ENCODE measurements at places on chromosomes 11 and 22. TPM values are rescaled to one million over a fixed set of nuclear protein-coding genes. Genes with fewer than 3 reads are reported as not detected.

- H3K4me1 ChIP-seq = no peaks in the 10 kb centered on the region
- no peaks in the 10 kb centered on the region for H3K27me3 ChIP-seq
- H3K27ac ChIP-seq = no peak overlapping the region
- no peak for DNase-seq
- peaks cover 18% of the 10 kb centered on the region for H3K36me3 ChIP-seq
These were observed 53.9 kb downstream of the USP47 start for GRCh38 chr11:11895672-11896071.

DNA sequence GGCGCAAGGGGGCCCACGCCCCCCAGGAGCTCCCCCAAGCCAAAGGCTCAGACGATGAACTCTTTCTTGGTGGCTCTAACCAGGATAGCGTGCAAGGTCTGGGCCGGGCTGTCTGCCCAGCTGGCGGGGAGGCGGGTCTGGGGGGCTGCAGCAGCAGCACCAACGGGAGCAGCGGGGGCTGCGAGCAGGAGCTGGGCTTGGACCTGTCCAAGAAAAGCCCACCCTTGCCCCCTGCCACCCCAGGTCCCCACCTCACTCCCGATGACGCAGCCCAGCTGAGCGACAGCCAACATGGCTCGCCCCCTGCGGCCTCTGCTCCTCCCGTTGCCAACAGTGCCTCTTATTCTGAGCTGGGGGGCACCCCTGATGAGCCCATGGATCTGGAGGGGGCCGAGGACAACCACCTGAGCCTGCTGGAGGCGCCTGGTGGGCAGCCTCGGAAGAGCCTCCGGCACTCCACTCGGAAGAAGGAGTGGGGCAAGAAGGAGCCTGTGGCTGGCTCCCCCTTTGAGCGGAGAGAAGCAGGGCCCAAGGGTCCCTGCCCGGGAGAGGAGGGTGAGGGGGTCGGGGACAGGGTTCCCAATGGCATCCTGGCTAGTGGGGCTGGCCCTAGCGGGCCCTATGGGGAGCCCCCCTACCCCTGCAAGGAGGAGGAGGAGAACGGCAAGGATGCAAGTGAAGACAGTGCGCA, 21.6 kb upstream of the TMEM191C start:
- H3K4me3 ChIP-seq = no peak overlapping the region
- H3K36me3 ChIP-seq = peaks cover 46% of the 10 kb centered on the region
- H3K4me1 ChIP-seq = no peaks in the 10 kb centered on the region
- no peaks in the 10 kb centered on the region for H3K27me3 ChIP-seq
- H3K27ac ChIP-seq = no peak overlapping the region
- DNase-seq = peak; percentile 30

GRCh38 chr11:73275381-73275750, 3.2 kb downstream of the P2RY6 start:
- DNase-seq = no peak
- no peak overlapping the region for H3K27ac ChIP-seq
- no peak overlapping the region for H3K4me3 ChIP-seq
- H3K27me3 ChIP-seq = no peaks in the 10 kb centered on the region
- H3K4me1 ChIP-seq = no peaks in the 10 kb centered on the region

DNA sequence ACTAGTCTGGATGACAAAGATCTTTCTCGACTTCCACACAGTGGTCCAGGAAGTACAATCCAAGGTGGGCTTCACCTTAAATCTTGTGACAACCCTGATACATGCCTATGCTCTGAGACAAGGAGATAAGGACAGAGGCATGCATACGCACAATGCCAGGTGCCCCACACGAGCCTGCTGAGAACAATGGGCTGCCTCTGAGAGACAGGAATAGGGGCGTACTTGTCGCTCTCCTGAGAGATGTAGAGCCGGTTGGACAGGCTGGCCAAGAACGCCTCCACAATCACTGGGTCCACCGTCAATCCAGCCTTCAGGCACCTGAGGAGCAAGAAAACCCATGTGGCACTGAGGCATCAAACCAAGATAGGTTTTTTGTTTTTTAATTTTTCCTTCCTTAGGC, 25.5 kb downstream of the SERPIND1 start:
- DNase-seq = no peak
- peaks cover 81% of the 10 kb centered on the region for H3K36me3 ChIP-seq
- H3K27me3 ChIP-seq = no peaks in the 10 kb centered on the region
- no peak overlapping the region for H3K27ac ChIP-seq
- H3K4me1 ChIP-seq = no peaks in the 10 kb centered on the region
- no peak overlapping the region for H3K4me3 ChIP-seq

- H3K4me3 ChIP-seq = no peak overlapping the region
- no peak overlapping the region for H3K27ac ChIP-seq
- H3K27me3 ChIP-seq = no peaks in the 10 kb centered on the region
- no peaks in the 10 kb centered on the region for H3K4me1 ChIP-seq
- H3K36me3 ChIP-seq = no peaks in the 10 kb centered on the region
These were observed 127.4 kb upstream of the CADM1 start for GRCh38 chr11:115631609-115632008.

- H3K27me3 ChIP-seq = no peaks in the 10 kb centered on the region
- no peaks in the 10 kb centered on the region for H3K4me1 ChIP-seq
- no peaks in the 10 kb centered on the region for H3K36me3 ChIP-seq
- H3K27ac ChIP-seq = no peak overlapping the region
- no peak overlapping the region for H3K4me3 ChIP-seq
These were observed 429.6 kb downstream of the METTL15 start for GRCh38 chr11:28537822-28538221.

- H3K36me3 ChIP-seq = no peaks in the 10 kb centered on the region
- H3K27me3 ChIP-seq = no peaks in the 10 kb centered on the region
- H3K27ac ChIP-seq = no peak overlapping the region
- no peaks in the 10 kb centered on the region for H3K4me1 ChIP-seq
- H3K4me3 ChIP-seq = no peak overlapping the region
- DNase-seq = no peak
These were observed 526.1 kb downstream of the BRD1 start for GRCh38 chr22:49301398-49302149.

GRCh38 chr22:39954584-39955055, 5.6 kb upstream of the TMA7B start:
- H3K4me1 ChIP-seq = no peaks in the 10 kb centered on the region
- no peak overlapping the region for H3K27ac ChIP-seq
- H3K36me3 ChIP-seq = no peaks in the 10 kb centered on the region
- H3K4me3 ChIP-seq = no peak overlapping the region
- DNase-seq = no peak
- H3K27me3 ChIP-seq = no peaks in the 10 kb centered on the region

MS4A3 gene
- not detected for total RNA-seq

SPTBN2 gene
- total RNA-seq = 3.2 TPM

NOL12 gene
- total RNA-seq = 4.0 TPM

FERMT3 gene
- 55.2 TPM for total RNA-seq

TREH gene
- total RNA-seq = not detected

NCR3LG1 gene
- total RNA-seq = 0.21 TPM

GRM5 gene
- 10.2 TPM for total RNA-seq

MIAT gene
- 0.53 TPM for total RNA-seq

Data from ascending aorta (tissue), 2 donors.